ENCODE measurements at places on chromosomes 3 and 15.
A peak's percentile ranks its signal among the peaks of the same experiment; 100 is the strongest.

DNA sequence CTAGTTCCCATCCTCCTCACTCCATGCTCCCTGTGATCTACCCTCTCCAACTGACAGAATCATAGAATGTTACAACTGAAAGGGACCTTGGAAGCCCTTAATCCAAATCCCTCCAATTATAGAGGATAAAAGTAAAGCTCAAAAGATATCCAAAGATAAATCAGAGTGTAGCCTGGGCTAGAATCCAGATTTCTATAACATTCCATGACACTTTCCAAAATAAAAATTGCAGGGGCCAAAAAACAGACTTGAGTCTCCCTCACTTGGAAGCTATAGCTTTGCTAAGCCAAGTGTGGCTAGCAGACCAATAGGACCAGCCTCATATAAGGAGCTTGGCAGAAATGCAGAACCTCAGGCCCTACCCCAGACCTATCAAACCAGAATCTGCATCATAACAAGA is 148.1 kb downstream of the NTRK3 start:
- DNase-seq: no peak

GRCh38 chr3:52231502-52232278 is 6.2 kb upstream of the TLR9 start:
- DNase-seq: no peak

GRCh38 chr15:74653426-74654102 is 37.9 kb downstream of the CLK3 start:
- no peak for DNase-seq

GRCh38 chr3:58963928-58964503 is 85.8 kb downstream of the CFAP20DC start:
- no peak for DNase-seq

GRCh38 chr15:68209735-68210408 is 4.7 kb upstream of the CALML4 start:
- DNase-seq: no peak

- no peak for DNase-seq
These were observed 1.5 kb downstream of the CRYBG3 start for GRCh38 chr3:97823046-97824004.

GRCh38 chr3:46707601-46708011 is 6.4 kb downstream of the TMIE start:
- no peak for DNase-seq

- DNase-seq: no peak
These were observed 33.6 kb downstream of the PAQR9 start for GRCh38 chr3:142929890-142930289.

- no peak for DNase-seq
These were observed 9.3 kb upstream of the ATP13A4 start for GRCh38 chr3:193564012-193564411.

DNA sequence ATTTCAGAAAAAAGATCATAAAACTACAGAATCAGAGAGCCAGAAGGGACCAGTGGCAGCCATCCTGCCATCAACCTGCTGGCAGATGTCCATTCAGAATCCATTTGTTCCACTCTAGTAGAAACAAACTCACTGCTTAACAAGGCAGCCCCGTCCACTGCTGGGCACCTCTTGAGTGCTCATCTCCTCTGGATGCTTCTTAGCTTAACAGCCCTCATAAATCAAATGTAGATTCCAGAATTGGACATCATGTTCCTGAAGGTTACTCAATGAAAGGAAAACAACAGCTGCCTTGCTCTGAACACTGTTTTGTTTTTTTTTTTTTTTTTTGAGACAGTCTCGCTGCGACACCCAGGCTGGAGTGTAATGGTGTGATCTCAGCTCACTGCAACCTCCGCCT is 37.3 kb downstream of the ABCC5 start:
- peak; percentile 92 for DNase-seq

GRCh38 chr3:65914032-65914739 is 124.5 kb downstream of the MAGI1 start:
- DNase-seq: no peak

GRCh38 chr15:97521381-97522285 is 438.9 kb upstream of the ARRDC4 start:
- no peak for DNase-seq

GRCh38 chr3:36433511-36433910 is 53.2 kb downstream of the STAC start:
- no peak for DNase-seq

- DNase-seq: no peak
These were observed 30.1 kb downstream of the DIS3L start for GRCh38 chr15:66323312-66323928.

- no peak for DNase-seq
These were observed 54.9 kb upstream of the WNT7A start for GRCh38 chr3:13934813-13935212.

DNA sequence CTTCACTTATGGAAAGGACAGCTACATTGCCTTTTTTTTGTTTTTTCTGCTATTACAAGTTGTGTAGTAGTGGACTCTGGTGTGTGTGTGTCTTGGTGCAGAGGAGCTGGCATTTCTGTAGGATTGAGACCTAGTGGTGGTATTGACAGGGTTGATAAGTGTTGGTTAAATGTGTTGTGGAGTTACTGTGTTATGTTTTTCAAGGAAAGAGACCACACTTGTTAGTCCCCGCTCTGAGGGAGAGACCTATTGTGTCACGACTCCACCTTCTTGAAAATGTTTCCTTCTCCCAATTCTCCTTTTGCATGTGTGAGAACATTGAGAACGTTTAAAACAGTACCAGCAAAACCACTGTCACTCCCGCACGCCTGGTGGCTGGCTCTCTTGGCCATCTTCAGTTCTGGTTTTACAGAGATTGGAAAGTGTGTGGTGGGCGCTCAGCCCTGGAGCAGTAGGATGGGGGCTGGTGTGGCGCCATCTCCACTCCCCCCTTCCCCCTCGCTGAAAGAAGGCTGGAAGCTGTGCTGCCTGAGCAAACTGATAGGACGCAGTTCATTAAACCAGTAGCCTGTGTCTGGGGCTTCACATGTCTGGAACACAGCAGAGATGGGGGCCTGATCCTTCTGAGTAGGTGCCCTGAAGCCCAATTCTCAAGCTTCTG is 5.5 kb downstream of the KLF13 start:
- DNase-seq: no peak

- DNase-seq: no peak
These were observed 372.6 kb upstream of the NR2F2 start for GRCh38 chr15:95957861-95958260.

DNA sequence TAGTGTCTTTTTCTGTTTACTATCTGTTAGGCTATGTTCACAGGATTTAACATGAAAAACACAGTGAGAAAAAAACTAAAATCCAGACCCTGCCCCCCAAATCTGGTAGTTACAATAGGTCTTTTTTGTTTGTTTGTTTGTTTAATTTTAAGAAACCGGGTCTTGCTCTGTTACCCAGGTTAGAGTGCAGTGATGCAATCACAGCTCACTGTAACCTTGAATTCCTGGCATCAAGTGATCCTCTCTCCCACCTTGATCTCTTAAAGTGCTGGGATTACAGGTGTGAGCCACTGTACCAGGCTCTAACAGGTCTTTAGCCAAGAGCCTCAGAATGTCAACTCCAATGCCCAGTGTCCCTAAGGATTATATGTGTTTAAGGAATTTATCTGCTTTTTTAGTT is 88.0 kb upstream of the GOLIM4 start:
- no peak for DNase-seq

- no peak for DNase-seq
These were observed 66.6 kb upstream of the TAMM41 start for GRCh38 chr3:11913316-11913715.

GRCh38 chr3:159914426-159914825 is 74.2 kb upstream of the IL12A start:
- DNase-seq: no peak

GRCh38 chr3:37255990-37256308 is 81.6 kb upstream of the LRRFIP2 start:
- DNase-seq: no peak

- no peak for DNase-seq
These were observed 563.5 kb upstream of the TBL1XR1 start for GRCh38 chr3:177760803-177761202.

DNA sequence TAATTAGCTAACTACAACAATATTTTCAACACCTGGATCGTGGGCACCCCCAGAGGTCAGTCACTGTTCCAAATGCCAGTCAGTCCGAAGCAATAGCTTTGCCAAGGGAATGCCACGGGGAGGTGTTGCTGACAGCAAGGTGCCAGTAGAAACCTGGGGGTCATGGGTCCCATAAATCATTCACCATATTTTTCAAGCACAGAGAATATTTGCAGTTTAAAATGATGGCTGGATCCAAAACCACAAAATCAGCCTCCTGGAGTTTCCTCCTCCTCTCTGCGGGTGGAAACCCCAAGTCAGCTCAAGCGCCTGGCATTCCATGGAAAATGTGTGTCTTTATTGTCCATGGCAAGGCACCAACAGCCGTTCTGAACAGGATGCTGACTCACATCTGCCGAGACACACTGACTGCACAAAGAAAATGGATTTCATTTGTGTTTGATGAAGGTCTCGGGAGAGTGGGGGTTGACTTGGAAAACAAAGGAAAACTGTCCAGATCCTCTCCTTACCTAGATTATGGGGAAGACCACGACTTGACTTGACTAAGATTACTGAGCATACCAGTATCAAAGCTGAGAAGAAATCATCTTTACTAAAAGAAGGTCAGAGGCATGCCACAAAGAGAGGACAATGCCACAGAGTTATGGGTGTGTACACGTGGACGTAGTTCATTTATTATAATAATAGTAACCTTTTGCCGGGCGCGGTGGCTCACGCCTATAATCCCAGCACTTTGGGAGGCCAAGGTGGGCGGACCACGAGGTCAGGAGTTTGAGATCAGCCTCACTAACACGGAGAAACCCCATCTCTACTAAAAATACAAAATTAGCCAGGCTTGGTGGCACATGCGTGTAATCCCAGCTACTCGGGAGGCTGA is 26.4 kb downstream of the ANXA2 start:
- DNase-seq: peak; percentile 12

GRCh38 chr15:56244038-56244810 is 545 bp upstream of the RFX7 start:
- peak; percentile 14 for DNase-seq
